GM19239 (cell line): ENCODE measurements at places on chromosomes 16 and 17.

- no peak for DNase-seq
These were observed 13.3 kb downstream of the GSE1 start for GRCh38 chr16:85626191-85626981.

- DNase-seq, result no peak
These were observed 28.5 kb downstream of the FTO start for GRCh38 chr16:53732296-53732929.

- peak; percentile 36 for DNase-seq
These were observed 1.2 kb downstream of the DUSP14 start for GRCh38 chr17:37490638-37491614.

DNA sequence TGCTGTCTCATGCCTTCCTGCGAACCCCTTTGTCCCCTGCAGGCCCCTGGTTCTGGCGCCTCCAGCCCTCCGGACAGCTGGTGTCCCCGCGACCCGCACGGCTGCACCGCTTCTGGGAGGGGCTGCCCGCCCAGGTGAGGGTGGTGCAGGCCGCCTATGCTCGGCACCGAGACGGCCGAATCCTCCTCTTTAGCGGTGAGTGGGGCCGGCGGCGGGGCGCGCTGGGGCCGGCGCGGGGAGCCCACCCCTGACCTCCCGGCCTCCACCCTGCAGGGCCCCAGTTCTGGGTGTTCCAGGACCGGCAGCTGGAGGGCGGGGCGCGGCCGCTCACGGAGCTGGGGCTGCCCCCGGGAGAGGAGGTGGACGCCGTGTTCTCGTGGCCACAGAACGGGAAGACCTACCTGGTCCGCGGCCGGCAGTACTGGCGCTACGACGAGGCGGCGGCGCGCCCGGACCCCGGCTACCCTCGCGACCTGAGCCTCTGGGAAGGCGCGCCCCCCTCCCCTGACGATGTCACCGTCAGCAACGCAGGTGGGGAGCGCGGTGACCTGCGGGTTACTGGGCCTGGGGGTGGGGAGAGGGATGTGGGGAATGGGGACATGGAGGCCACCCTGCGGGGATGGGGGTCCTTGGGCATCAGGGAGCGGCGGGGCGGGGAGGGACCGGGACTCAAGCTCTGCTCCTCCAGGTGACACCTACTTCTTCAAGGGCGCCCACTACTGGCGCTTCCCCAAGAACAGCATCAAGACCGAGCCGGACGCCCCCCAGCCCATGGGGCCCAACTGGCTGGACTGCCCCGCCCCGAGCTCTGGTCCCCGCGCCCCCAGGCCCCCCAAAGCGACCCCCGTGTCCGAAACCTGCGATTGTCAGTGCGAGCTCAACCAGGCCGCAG lies 7.1 kb upstream of the IL32 start:
- peak; percentile 62 for DNase-seq

GRCh38 chr16:75111961-75112733 lies 4.4 kb downstream of the LDHD start:
- no peak for DNase-seq

DNA sequence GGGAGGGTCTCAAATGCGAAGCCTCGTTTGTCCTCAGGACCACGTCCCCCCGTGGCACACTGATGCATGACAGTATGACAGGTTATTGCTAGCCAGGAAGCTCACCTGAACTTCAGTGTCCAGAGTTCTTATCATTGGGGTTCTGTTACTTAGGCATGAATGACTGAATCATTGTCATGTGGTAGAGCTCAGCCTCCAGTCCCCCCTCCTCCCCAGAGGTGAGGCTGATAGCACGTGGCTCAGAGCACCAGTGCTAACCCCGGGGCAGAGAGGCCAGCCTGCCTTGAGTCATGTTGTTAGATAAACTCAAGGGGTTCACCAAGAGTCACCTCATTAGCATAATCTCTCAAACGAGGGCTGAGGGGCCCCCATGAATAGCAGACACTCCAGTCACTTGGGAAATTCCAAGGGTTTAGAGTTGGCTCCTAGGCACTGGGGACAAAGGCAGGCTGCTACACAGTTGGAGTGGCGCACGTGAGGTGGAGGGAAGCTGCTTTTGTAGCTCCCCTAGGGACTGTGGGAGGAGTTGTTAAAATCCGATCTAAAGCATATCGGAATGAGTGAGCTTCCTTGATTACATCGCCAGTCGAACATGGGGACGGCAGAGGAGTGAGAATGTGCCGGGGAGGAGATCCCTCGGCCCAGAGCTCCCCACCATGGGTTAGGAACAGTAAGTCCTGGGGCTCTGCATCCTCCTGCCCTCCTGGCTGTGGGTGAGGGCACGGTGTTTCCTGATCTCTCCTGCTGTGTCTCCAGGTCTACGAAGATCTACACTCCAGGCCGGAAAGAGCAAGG lies 18.2 kb downstream of the DHX38 start:
- DNase-seq, result no peak

DNA sequence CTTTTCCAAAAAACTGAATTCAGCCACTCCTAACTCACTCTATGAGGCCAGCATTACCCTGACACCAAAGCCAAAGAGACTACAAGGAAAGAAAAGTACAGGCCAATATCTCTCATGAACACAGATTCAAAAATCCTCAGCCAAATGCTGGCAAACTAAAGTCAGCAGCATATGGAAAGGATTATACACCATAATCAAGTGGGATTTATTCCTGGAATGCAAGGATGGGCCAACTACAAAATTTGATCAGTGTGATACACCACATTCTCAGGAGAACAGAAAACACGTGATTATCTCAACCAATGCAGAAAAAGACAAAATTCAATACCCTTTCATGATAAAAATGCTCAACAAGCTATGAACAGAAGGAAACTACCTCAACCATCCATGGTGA lies 7.7 kb upstream of the AATK start:
- no peak for DNase-seq

- DNase-seq, result peak; percentile 80
These were observed 2.8 kb upstream of the SOCS1 start for GRCh38 chr16:11258553-11259492.
